ENCODE measurements at places on chromosomes 5 and 9. TPM values are rescaled to one million over a fixed set of nuclear protein-coding genes. Genes with fewer than 3 reads are reported as not detected.
A peak's percentile ranks its signal among the peaks of the same experiment; 100 is the strongest.

- H3K4me1 ChIP-seq, result no peaks in the 10 kb centered on the region
- no peak overlapping the region for H3K4me3 ChIP-seq
- H3K27me3 ChIP-seq, result no peaks in the 10 kb centered on the region
- no peak for DNase-seq
These were observed 53.4 kb downstream of the COL23A1 start for GRCh38 chr5:178536541-178537466.

Gene CATSPER3
- 0.11 TPM for total RNA-seq

DNA sequence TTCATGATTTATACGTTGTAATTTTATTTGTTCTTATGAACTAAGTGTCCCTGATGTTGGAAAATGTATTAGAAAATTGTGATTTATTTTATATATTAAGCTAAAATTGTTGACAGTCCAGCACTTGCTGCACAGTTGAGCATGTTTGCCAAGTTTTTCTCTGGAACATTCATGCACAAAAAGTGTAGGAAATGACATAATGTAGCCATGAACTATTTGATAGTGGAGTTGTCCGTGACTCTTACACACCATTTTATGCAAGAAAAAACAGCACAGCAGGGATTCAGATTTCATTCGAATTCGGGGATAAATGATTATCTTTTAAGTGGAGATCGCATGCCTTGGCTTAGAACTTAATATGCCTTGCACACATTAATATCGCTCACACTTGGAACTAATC lies 708.6 kb upstream of the WWC1 start:
- no peak overlapping the region for H3K4me3 ChIP-seq
- H3K27me3 ChIP-seq, result no peaks in the 10 kb centered on the region

- no peaks in the 10 kb centered on the region for H3K27me3 ChIP-seq
- H3K36me3 ChIP-seq, result no peaks in the 10 kb centered on the region
- H3K27ac ChIP-seq, result peak overlapping the region; percentile 19
These were observed 564 bp upstream of the TOR2A start for GRCh38 chr9:127735530-127736185.

DNA sequence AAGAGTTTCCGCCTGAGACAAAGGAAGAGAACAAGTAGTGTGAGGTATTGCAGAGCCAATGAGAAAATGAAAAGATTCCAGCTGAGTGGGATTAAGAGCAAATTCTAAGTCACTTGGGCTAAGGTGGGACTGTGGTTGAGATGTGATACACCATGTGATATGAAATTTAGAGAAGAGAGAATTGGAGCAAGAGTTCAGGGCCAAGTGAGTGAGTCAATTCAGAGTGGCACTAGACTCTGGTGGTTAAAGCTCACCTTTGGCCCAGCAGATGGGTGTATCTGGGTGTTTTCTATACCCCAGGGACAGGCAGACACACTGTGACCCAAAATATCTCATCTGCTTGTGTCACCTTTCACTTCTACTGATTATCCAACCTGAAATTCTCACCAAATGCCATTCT lies 368.1 kb downstream of the KCNN2 start:
- no peaks in the 10 kb centered on the region for H3K36me3 ChIP-seq
- DNase-seq, result no peak
- no peaks in the 10 kb centered on the region for H3K27me3 ChIP-seq
- no peak overlapping the region for H3K4me3 ChIP-seq

Gene ATP10B
- not detected for total RNA-seq

- no peaks in the 10 kb centered on the region for H3K4me1 ChIP-seq
- no peaks in the 10 kb centered on the region for H3K27me3 ChIP-seq
- DNase-seq, result no peak
- H3K27ac ChIP-seq, result no peak overlapping the region
- H3K36me3 ChIP-seq, result no peaks in the 10 kb centered on the region
These were observed 58.0 kb upstream of the FSTL4 start for GRCh38 chr5:133670336-133670735.

GRCh38 chr5:10498350-10498749 lies 56.7 kb downstream of the ROPN1L start:
- DNase-seq, result no peak
- H3K4me1 ChIP-seq, result no peaks in the 10 kb centered on the region

DNA sequence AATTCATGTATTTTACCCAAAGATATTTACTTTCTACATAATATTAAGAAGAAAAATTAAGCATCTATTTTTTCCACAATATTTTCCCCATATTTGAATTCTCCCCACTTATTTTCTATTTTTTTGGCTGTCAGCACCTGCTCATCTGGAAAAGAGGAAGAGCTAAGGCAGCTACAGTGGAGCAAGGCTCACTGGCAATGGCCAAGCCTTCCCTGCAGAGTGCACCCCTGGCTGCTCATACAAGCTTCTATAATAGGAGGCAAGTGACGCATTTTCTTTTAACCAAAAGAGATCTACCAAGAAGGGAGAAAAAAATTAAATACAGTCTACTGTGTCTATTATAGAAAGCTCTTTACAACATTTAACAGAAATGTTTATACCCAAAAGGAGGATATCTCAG lies 72.5 kb downstream of the AUH start:
- no peaks in the 10 kb centered on the region for H3K27me3 ChIP-seq
- H3K27ac ChIP-seq, result no peak overlapping the region
- no peak for DNase-seq
- H3K4me1 ChIP-seq, result 0 out of 2 replicates have a peak, but pooled peaks cover 4% of the 10 kb centered on the region
- H3K4me3 ChIP-seq, result no peak overlapping the region

DNA sequence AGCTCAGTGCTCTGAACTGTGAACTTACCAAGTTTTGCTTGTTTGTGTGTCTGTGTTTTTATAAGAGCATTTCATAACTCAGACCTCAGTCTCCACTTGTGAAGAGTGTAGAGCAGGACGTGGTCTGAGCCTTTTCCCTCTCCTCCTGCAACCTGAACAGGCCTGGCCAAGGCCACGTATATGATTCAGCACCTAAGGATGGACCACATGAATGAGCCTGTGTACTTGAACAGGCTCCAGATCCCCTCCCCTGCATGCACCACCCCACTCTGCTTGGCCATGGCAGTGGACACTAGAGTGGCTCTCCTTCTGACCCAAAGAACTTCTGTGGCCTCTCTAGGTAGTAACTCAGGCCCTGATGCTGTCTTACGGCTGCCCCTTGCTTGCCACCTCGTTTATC lies 125.9 kb upstream of the FSTL4 start:
- no peak overlapping the region for H3K4me3 ChIP-seq
- peaks cover 6% of the 10 kb centered on the region for H3K4me1 ChIP-seq
- no peaks in the 10 kb centered on the region for H3K27me3 ChIP-seq
- H3K36me3 ChIP-seq, result no peaks in the 10 kb centered on the region
- no peak for DNase-seq
